ENCODE measurements at places on chromosomes 7 and 10.
A peak's percentile ranks its signal among the peaks of the same experiment; 100 is the strongest.

- DNase-seq: peak; percentile 70
These were observed 22.4 kb downstream of the ATXN7L1 start for GRCh38 chr7:105853931-105854419.

DNA sequence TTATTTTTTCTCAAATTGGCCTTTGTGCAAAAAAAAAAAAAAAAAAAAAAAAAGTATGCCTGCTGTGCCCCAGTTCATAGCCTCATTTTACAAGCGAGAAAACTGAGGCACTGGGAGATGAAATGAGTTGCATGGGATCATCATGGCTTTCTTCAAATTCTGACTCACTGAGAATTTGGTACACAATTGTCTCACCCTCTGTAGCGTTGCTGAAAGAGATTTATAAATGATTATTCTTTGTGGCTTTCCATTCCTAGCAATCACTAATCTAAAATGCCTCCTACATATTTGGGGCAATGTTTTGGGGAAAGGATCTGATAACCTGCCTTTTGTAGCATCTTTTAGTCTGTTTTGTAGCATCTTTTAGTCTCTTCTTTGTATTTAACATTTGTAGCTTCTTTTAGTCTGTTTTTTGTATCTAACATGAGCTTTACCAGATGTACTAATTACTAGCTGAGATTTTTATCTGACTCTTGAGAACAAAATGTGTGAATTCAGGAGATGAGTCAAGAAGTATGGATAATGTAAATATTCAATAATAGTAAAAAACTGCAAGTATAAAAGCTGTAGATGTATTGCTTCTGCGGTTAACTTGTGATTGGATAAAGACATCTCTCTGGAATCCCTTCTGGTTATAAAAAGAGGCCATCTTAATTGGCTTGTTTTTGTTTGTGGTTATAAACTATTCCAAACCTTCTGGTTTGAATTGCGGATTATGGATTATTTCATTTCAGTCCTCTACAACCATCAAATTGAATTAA, 161.4 kb downstream of the ARID5B start:
- peak; percentile 93 for DNase-seq

GRCh38 chr7:38396852-38397251, 123.4 kb upstream of the TARP start:
- no peak for DNase-seq

- no peak for DNase-seq
These were observed 269.9 kb downstream of the SEC23IP start for GRCh38 chr10:120162471-120162870.

GRCh38 chr10:106454233-106454632, 710.3 kb downstream of the SORCS1 start:
- DNase-seq: no peak

GRCh38 chr7:111113263-111114017, 22.5 kb downstream of the LRRN3 start:
- DNase-seq: peak; percentile 61

GRCh38 chr7:74320645-74321221, 31.5 kb downstream of the CLIP2 start:
- DNase-seq: no peak

- peak; percentile 13 for DNase-seq
These were observed 45.5 kb upstream of the SLC29A4 start for GRCh38 chr7:5237286-5237685.

- no peak for DNase-seq
These were observed 36.6 kb upstream of the ATP6V0A4 start for GRCh38 chr7:138834583-138834982.

DNA sequence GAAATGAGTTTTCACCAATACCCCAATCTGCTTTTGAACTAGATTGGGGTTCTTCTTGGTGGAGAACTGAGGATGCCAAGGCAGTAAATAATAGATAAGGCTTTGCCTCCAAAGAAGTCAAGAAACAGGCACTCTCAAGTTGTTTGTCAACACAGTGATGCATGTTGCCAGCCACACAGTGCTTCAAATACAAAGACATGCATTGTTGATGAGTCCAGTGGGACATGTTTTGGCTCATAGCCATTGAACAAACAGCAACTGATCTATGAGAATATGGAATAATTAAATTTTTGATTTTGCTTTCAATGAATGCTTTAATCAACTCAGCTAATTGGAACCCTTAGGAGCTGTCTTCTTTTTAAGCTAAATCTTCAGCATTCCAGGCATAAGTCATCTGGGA, 346.4 kb downstream of the THSD7A start:
- DNase-seq: no peak

DNA sequence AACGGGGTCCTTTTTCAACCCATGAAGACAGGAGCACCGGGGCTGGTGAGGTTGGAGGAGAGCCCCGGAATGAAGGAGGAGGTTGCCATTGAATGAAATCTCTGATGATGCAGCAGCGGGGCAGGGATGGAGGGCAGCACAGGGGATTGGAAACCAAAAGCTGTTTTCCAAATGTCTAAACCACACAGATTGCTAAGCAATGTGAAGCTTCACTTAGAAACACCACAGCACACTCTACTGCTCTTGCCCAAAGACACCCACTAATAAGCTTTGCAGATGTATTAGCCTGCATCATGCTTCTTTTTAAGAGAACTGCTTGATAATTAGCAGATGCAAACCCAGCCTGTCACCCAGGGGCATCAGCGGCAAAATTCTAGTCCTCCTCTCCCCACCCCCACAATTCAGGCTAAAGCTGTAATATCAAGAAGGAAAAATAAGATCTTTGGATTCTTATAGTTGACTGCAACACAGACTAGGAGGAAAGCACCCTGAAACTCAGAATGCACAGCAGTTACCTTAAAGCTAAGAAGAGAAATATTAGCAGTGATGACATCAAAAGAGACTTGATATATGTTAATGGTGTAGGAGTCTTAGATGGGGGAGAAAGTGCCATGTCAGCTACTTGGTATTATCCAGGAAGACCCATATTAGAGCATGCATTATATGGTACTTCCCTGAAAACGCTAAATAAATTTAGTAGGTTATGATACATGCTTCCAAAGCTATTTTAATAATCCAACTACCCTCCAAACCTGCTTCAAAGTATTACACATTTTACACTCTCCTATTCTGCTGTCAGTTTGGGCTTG, 666.7 kb downstream of the KCNMA1 start:
- DNase-seq: no peak

DNA sequence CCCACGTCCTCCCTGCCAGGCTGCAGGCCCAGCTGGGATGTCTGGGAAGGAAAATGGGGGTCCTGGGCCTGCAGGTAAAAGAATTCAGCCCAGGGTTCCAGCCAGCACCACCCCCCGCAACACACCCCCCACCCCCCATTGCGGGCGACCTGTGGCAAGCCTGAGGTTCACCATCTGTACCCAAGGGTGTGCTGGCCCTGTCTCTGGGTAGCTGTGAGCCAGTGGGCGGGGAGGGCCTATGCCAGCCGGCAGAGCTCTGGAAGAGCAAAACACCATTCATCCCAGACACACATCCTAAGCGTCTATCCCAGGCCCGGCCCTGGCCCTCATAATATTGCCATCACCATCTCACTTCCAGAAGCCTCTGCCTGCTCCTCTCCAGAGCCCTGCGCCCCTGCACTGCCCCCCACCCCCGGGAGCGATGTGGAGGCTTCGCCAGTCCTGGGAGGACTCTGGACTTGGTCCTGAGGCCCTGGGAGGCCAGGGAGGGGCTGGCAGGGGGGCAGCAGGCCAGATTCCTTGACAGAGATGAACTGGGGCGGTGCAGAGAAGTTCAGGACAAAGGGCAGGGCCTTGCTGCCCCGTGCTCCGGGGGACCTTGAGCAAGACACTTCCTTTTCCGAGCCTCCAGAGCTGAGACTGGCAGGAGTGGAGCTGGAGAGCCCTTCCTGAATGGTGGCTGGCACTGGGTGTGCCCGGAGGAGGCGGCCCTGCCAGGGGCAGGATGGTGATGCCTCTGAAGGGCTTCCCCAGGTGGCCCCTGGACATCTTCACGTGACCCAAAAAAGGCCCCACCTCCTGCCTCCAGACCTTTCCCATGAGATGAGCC, 8.7 kb upstream of the TTYH3 start:
- DNase-seq: no peak

- no peak for DNase-seq
These were observed 32.4 kb downstream of the ITIH5 start for GRCh38 chr10:7634142-7634894.

- no peak for DNase-seq
These were observed 108.2 kb downstream of the PLCE1 start for GRCh38 chr10:94101894-94102293.

DNA sequence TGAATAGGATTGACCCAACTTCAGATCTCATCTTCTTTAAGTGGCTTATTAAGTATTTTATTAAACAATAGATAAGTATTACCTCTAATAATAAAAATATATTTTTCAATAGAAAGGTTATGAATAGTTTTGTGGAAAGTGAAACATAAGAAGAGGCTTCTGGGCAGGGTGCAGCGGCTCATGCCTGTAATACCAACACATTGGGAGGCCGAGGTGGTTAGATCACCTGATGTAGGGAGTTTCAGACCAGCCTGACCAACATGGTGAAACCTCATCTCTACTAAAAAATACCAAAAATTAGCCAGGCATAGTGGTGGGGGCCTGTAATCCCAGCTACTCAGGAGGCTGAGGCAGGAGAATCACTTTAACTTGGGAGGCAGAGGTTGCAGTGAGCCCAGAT, 26.5 kb downstream of the GPR85 start:
- DNase-seq: no peak

GRCh38 chr10:98611436-98611835, 164.7 kb upstream of the HPS1 start:
- DNase-seq: peak; percentile 14

GRCh38 chr7:2737771-2738540, 50.0 kb downstream of the AMZ1 start:
- DNase-seq: no peak

GRCh38 chr10:87757685-87758084, 60.3 kb downstream of the ATAD1 start:
- DNase-seq: no peak
